ENCODE measurements at places on chromosomes 1 and 21. TPM values are rescaled to one million over a fixed set of nuclear protein-coding genes. Genes with fewer than 3 reads are reported as not detected.

Gene MNDA
- total RNA-seq, result 49.1 TPM

Gene SH3D21
- total RNA-seq, result 7.8 TPM

Gene SELP
- 7.6 TPM for total RNA-seq

- no peak overlapping the region for H3K27ac ChIP-seq
- no peaks in the 10 kb centered on the region for H3K4me1 ChIP-seq
These were observed 36.7 kb downstream of the FH start for GRCh38 chr1:241482761-241483250.

DNA sequence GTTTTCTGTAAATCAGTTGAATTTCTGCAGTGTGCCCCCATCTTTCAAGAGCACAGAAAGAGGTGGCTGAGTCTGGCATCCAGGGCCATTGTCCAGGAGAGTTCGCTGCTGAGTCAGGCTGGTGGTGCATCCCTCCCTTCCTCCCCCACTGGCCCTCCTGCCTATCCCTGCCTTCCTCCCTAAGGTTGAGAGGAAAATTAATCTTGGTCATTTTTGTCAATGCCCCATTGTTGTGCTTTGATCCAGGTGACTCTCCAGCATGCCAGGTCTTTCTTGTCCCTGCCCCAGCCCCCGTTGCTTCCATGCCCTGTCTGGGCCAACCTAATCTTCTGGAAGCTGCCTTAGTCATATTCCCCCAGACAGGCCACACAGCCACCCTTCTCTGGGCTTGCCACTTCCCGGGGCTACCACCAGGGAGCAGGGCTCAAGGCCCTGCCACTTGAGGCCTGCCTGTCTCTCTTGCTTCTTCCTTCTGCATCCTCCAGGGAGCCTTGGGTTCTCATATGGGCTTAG lies 26.6 kb downstream of the PROK1 start:
- no peaks in the 10 kb centered on the region for H3K4me1 ChIP-seq
- no peak overlapping the region for H3K4me3 ChIP-seq
- H3K36me3 ChIP-seq, result no peaks in the 10 kb centered on the region
- no peak for DNase-seq
- H3K27ac ChIP-seq, result no peak overlapping the region

DNA sequence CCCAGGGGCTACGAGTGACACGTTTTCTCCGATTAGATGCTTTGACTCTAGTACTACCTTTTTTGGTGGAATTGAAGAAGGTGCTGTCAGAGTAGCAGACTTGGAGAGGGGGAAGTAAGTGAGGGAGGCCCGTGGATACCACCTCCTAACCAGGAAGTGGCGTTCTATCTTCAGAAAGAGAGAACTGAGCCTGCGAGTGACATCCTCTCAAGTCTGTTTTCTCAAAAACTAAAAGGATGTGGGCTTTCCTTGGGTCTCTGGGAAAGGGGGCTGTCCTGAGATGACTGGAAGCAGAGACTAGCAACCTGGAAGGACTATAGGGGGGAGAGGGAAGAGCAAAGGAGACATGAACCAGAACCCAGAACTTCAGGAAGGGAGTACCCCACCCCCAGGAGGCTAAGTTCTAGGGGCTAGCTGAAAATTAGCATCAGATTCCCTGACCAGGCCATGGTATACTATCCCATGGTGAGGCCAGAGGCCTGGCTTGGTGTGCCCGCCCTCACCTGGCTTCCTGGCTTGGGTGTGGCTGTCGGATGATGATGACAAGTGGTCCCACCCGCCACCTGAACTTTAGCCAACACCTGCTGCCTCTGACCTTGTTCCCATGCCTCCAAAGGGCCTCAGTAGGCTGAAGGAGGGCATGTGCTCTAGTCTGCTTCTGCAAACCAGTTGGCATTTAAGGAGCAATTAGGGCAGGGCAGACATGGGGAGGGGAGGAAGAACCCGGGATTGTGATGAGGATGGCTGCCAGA lies 49.1 kb downstream of the ATP2B4 start:
- peaks cover 28% of the 10 kb centered on the region for H3K4me1 ChIP-seq
- H3K27me3 ChIP-seq, result no peaks in the 10 kb centered on the region
- no peak for DNase-seq
- H3K4me3 ChIP-seq, result no peak overlapping the region
- no peaks in the 10 kb centered on the region for H3K36me3 ChIP-seq

GRCh38 chr1:64900916-64901315 lies 65.4 kb downstream of the JAK1 start:
- H3K4me3 ChIP-seq, result no peak overlapping the region
- no peak for DNase-seq
- no peak overlapping the region for H3K27ac ChIP-seq
- H3K27me3 ChIP-seq, result no peaks in the 10 kb centered on the region

- H3K36me3 ChIP-seq, result no peaks in the 10 kb centered on the region
- no peaks in the 10 kb centered on the region for H3K4me1 ChIP-seq
- H3K27me3 ChIP-seq, result no peaks in the 10 kb centered on the region
- no peak for DNase-seq
- no peak overlapping the region for H3K27ac ChIP-seq
These were observed 14.3 kb upstream of the ZNF326 start for GRCh38 chr1:89980605-89981004.

DNA sequence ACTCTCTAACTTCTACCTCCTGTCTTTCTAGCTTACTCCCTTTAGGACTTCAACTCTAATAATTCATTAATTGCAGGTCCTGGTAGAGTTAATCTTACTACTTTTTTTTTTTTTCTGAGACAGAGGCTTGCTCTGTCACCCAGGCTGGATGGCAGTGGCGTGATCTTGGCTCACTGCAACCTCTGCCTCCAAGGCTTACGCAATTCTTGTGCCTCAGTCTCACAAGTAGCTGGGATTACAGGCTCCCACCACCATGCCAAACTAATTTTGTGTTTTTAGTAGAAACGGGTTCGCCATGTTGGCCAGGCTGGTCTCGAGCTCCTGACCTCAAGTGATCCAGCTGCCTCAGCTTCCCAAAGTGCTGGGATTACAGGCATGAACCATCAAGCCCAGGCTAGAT lies 15.7 kb downstream of the BTBD8 start:
- H3K27me3 ChIP-seq, result no peaks in the 10 kb centered on the region
- DNase-seq, result no peak
- H3K36me3 ChIP-seq, result no peaks in the 10 kb centered on the region
- H3K4me1 ChIP-seq, result no peaks in the 10 kb centered on the region

DNA sequence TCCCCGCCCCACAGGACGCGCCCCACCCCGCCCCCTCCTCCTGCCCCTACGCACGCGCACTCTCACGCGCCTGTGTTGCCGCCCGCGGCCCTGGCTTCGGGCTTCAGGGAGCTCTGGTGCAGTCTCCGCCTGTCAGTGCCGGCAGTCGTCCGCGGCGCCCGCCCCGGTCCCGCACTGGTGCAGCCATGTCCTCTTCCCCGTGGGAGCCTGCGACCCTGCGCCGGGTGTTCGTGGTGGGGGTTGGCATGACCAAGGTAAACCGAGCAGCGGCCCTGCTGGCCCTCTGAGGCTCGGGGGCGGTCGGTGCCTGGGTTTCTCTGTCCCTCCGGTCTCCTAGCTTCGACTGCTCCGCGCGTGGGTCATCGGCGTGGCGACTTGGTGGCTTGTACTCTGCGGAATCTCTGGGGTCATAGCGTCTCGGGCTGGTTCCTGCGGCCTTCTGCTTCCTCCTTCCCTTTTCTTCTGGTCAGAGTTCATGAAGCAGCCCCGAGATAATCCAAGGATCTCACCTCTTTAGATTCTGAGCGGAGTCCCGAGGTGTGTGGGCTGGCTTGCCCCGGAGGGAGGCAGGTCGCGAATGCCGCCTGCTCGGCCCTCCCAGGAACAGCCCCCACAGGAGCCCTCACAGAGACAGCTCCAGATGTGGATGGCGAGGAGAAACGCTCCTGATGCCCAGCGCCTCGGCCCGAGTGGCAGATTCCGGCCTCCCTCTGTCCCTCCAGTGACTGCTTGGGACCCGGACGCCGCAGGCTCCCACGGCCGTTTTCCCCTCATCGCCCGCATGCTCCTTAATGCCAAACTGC lies at the start of gene SCP2:
SCP2 (plus strand) TSS at position 65 of the 803 bp plus-strand sequence; CDS start at position 186, 121 bp downstream.
- peak within 1 kb of the TSS; percentile 27 for H3K27ac ChIP-seq
- peak; percentile 89 for DNase-seq
- peaks cover 8% of the 10 kb centered on the region for H3K27me3 ChIP-seq
- H3K36me3 ChIP-seq, result no peaks in the 10 kb centered on the region
- H3K4me1 ChIP-seq, result peaks cover 34% of the 10 kb centered on the region

- DNase-seq, result no peak
- no peaks in the 10 kb centered on the region for H3K36me3 ChIP-seq
- H3K4me3 ChIP-seq, result no peak overlapping the region
These were observed 27.1 kb downstream of the MAEL start for GRCh38 chr1:167016100-167016750.

DNA sequence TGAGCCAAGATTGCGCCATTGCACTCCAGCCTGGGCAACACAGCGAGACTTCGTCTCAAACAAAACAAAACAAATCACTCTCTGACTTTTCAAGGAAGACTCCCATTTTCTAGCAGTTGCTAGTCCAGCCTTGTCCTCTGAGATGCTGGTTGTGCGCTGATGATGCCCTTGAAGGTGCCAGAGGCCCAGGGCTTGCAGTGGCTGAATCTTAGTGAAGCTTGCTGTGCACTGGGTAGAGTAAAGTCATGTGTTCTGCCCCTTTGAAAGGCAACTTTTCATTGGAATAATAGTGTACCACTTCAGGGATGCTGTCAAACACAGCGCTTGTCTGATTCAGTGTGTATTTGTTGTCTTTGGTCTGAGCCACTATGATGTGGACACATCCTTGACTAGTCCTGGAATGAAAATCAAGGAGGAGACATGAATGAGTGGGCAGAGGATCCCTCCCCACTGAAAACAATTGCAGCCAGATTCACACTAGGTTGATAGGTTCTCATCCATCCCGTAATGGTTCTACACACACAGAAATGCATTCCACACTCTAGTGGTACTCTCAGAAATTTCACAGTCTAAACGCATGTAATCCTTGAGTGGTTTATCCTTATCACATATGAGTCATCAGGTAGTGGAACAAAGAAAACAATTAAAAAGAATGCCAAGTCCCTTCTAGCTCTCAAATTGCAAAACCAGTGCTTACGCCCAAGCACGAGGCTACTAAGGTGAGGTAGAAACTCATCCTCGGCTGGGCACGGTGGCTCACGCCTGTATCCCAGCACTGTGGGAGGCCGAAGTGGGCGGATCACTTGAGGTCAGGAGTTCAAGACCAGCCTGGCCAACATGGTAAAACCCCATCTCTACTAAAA lies 17.8 kb upstream of the TDRD10 start:
- H3K27me3 ChIP-seq, result no peaks in the 10 kb centered on the region
- no peak overlapping the region for H3K4me3 ChIP-seq
- peaks cover 36% of the 10 kb centered on the region for H3K36me3 ChIP-seq
- H3K4me1 ChIP-seq, result peaks cover 3% of the 10 kb centered on the region
- peak overlapping the region; percentile 39 for H3K27ac ChIP-seq

GRCh38 chr1:19477284-19478249 lies 7.8 kb downstream of the CAPZB start:
- peak; percentile 88 for DNase-seq
- peak overlapping the region; percentile 4 for H3K4me3 ChIP-seq
- H3K27ac ChIP-seq, result peak overlapping the region; percentile 91

DNA sequence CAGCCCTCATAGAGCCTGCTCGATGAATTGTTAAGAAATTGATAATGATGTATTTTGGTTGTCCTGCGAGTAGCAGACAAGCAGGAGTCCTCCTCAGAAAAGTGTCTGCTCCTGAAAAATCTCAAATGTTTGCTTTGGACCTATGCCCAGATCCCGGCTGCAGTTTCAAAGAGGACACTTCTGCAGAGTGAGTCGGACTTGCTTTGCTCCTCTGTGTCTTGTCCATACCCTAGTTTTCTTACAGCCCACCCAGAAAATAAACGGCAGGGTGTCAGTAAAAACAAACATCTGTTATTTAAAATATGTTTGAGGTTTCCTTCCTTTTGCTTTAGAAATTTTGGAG lies 2.8 kb downstream of the S100A10 start:
- H3K4me3 ChIP-seq, result no peak overlapping the region
- peaks cover 23% of the 10 kb centered on the region for H3K4me1 ChIP-seq
- no peak for DNase-seq
- H3K27ac ChIP-seq, result no peak overlapping the region
- H3K36me3 ChIP-seq, result no peaks in the 10 kb centered on the region

- DNase-seq, result no peak
- H3K36me3 ChIP-seq, result no peaks in the 10 kb centered on the region
These were observed 8.2 kb upstream of the TGFBR3 start for GRCh38 chr1:91894036-91894761.

- no peak for DNase-seq
- H3K36me3 ChIP-seq, result no peaks in the 10 kb centered on the region
- no peaks in the 10 kb centered on the region for H3K4me1 ChIP-seq
These were observed 103.9 kb downstream of the ADGRL4 start for GRCh38 chr1:78902641-78903040.

GRCh38 chr1:55235722-55236121 lies 20.6 kb upstream of the USP24 start:
- peaks cover 5% of the 10 kb centered on the region for H3K4me1 ChIP-seq
- no peaks in the 10 kb centered on the region for H3K36me3 ChIP-seq
- DNase-seq, result no peak
- H3K27ac ChIP-seq, result no peak overlapping the region

GRCh38 chr21:45294509-45295291 lies 7.0 kb upstream of the POFUT2 start:
- H3K4me1 ChIP-seq, result peaks cover 40% of the 10 kb centered on the region
- H3K27me3 ChIP-seq, result no peaks in the 10 kb centered on the region
- DNase-seq, result peak; percentile 84
- no peaks in the 10 kb centered on the region for H3K36me3 ChIP-seq
- peak overlapping the region; percentile 88 for H3K27ac ChIP-seq
- H3K4me3 ChIP-seq, result no peak overlapping the region

DNA sequence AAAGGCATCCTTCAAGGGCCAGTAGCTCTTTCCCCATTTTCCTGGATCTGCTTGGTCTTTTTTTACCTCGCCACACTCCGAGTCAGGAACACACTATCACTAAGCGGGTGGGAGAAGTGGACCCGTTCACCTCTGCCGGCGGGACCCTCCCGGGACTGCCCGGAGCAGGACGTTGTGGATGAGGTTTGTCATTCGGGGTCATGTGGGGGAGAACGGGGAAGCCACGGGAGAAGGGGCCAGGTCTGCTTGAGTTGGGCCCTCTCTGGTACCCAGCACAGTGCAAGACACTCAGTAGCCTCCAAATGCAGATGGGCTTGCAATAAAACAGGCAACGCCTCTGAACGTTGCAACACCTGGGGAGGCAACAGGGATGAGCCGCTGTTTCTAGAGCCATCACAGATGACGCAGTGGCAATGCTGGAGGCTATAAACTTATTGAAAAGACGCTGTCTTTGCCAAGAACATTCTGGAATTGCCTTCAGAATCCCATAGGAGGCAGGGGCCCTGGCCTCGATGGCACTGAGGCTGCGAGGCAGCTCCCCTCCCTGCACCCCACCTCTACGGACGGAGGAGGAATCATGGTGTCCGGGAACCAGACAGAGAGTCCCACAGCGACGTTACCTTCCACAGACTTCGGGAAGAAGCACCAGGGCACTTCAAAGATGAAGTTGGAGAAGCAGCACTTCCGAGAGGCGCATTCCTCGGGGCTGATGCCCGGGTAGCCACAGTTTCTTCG lies 3.8 kb downstream of the TFF2 start:
- no peak overlapping the region for H3K27ac ChIP-seq
- no peaks in the 10 kb centered on the region for H3K4me1 ChIP-seq
- peak; percentile 52 for DNase-seq
- no peaks in the 10 kb centered on the region for H3K27me3 ChIP-seq
- H3K4me3 ChIP-seq, result no peak overlapping the region
- no peaks in the 10 kb centered on the region for H3K36me3 ChIP-seq

GRCh38 chr1:196355206-196355786 lies 252.9 kb downstream of the KCNT2 start:
- H3K27me3 ChIP-seq, result no peaks in the 10 kb centered on the region
- no peak for DNase-seq
- no peak overlapping the region for H3K4me3 ChIP-seq
- H3K27ac ChIP-seq, result no peak overlapping the region
- no peaks in the 10 kb centered on the region for H3K36me3 ChIP-seq

Measured in spleen (tissue), 13 donors.